ENCODE measurements at places on chromosomes 7 and 10.

DNA sequence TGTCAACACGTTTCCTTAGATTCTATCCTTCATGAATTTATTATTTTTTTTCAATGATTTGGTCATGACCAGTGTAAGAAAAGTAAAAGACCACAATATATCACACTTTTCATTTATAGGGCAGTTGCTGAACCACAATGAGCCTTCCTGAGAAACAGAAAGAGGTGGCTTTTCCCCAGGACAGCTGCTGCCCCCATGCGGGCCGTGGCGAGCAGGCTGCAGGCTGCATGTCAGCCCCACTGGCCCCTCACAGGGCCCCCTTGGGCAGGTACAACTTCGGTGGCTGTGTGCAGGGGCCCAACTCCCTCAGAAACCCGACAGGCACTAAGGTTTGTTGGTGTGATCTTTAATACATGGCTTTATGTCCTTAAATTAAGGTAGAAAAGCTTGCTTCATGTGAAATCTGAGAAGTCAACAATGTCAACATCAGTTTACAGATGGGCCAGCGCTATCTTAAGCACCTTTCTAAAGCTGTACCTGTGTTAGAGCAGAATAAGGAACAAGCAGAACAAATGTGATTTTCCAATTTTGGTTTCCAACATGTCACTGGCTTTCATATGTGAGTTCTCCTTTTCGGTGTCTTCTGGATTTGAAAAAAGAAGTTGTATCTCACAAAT lies 10.6 kb downstream of the BEND7 start:
- DNase-seq = no peak

DNA sequence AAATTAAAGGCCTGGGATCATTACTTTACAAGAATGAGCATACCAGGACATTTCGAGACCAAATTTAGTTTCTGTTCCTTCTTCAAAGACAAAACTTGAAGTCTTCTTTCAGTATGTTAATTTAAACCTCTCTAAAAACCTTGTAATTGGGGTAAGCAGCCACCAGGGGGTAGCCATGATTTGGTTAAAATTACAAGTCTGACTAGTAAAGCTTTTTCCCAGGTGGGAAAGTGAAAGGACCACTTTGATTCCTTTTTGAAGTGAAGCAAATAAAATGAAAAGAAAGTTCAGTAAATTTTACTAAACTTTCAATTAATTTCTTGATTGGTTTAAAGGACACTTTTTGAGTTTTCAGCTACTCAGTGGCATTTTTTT lies 294.3 kb downstream of the BBS9 start:
- DNase-seq = no peak

GRCh38 chr7:4725014-4725849 lies 43.1 kb downstream of the FOXK1 start:
- DNase-seq = peak; percentile 81

- DNase-seq = no peak
Measured at GRCh38 chr7:48742079-48742798, 182.1 kb upstream of the CDC14C start.

GRCh38 chr10:114749014-114749413 lies 72.6 kb upstream of the FHIP2A start:
- DNase-seq = no peak

DNA sequence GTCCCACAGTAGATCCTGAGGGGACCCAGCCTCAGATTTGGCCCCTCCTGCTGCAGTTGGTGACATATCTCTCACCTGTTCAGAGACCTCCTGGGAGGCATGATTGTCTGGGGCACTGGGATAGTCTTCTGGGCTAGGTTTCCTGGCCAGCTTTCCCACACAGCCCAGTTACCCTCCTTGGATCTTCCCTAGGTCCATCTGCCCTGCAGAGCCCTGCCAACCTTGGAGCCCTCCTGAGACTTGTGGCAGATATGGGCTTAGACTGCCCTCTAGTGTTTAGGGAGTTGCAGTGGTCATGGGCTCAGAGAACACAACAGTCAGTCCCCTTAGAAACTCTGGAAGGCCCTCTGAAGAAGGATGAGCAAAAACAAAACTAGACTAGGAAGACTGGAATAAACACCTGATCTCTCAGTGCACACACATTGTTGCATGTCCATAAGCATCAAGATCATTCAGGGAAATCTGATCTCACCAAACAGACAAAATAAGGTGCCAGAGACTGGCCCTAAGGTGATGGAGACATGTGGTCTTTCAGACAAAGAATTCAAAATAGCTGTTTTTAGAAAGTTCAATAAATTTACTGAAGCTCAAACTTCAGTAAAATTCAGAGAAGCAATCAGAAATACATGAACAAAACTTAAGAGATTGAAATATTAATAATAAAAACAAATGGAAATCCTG lies 324.6 kb downstream of the ATRNL1 start:
- DNase-seq = peak; percentile 49

DNA sequence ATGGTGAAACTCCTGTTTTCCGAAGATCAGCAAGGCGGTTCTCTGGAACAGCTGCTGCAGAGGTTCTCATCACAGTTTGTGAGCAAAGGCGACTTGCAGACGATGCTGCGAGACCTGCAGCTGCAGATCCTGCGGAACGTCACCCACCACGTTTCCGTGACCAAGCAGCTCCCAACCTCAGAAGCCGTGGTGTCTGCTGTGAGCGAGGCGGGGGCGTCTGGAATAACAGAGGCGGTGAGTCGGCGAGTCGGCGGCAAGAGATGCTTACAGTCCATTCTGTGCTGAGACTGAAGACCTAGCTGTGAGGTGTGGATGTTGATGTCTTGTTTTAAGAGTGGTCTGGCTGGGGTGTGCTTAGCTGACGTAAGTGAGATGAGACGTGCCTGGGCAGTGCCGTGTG lies 16.2 kb upstream of the GET4 start:
- DNase-seq = no peak

DNA sequence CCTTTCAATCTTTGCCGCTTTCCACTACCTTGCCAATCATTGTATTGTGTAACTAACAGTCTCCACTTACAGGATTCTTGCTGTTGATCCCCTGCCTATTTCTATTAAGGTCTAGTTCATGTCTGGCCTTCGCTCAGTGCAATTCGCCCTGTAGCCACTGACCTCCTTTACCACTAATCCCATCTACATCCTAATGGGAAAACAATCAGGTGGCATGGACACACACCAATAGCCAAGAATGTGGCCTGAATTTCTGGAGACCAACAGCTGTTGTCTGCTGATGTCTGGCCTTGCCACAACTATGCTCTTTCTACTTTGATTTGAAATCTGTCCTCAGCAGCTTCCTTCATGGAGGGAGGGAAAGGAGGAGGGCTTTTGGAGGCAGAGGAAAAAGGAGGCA lies 546.2 kb downstream of the SORCS3 start:
- DNase-seq = peak; percentile 91

- no peak for DNase-seq
Measured at GRCh38 chr7:113076703-113077102, 9.9 kb downstream of the GPR85 start.

- DNase-seq = no peak
Measured at GRCh38 chr7:22386206-22386858, 29.4 kb upstream of the RAPGEF5 start.

DNA sequence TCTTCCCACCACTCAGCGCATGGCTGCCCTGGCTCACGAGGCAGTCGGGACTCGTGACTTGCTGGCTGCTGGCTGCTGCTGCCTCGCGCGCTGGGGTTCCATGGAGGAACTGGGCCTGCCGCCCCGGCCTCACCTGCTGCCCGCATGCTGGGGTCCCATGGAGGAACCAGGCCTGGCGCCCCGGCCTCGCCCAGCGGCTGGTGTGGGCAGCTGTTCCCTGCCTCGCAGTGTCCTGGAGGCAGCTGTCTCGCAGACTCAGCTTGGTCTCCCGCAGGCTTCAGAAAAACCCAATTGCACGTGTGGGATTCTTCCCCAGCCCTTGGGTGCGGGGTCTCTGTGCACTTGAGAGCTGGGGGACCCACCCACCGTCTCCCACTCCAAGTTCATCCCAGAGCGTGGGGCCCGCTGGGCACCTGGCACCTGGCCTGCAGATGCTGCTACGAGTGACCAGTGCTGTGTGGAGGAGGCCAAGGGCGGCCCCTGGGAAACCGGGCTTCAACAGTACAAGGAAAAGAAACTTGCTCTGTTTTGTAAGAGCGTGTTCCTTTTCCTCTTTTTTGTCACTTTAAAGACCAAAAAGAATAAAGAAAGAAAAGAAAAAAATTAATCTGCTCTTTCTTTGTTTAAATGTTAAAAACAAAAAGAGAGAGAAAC lies 20.4 kb downstream of the PWWP2B start:
- no peak for DNase-seq

DNA sequence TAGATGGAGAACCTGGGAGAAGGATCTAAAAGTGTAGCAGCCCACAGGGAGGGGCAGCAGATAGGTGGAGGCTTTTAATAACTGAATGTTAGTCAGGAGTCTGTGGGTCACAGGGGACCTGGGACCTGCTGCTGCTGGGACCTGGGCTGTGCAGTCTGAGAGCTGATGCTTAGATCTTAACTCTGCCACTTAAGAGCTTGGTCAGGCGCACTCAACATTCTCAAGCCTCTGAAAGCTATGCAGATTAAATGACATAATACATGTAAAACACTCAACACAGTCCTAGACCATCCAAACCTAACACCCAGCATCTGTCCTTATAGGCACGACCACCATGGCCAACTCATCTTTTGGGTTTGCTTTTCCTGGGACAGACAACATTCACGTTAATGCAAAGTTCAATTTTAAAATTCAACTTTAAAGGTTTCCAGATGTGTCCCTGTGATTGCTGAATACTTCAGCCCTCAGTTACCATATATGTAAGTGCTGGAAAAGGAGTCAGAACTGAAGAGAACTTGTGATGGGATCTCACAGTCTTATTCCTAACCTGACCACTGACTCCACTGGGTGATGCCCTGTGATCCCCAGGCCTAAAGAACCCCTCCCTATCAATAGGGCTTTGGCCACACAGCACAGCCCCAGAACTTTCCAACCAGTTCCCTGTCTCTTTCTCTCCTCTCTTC lies 321.0 kb downstream of the PLXNA4 start:
- DNase-seq = no peak

GRCh38 chr7:36487756-36488336 lies 98.2 kb downstream of the ANLN start:
- peak; percentile 72 for DNase-seq

GRCh38 chr10:68471063-68471585 lies 649 bp downstream of the DNA2 start:
- DNase-seq = no peak

GRCh38 chr7:2477447-2478398 lies 1.5 kb upstream of the GRIFIN start:
- DNase-seq = peak; percentile 81

- DNase-seq = no peak
Measured at GRCh38 chr10:79405221-79405994, 40.0 kb downstream of the ZCCHC24 start.

DNA sequence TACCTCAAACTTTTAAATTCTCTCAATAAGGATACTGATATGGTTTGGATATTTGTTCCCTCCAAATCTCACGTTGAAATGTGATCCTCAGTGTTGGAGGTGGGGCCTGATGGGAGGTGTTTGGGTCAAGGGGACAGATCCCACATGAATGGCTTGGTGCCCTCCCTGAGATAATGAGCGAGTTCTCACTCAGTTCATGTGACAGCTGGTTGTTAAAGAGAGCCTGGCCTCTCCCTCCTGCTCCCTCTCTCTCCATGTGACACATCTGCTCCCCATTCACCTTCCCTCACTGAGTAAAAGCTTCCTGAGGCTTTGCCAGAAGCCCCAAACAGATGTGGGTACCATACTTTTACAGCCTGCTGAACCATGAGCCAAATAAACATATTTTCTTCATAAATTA lies 19.2 kb downstream of the ABCB4 start:
- DNase-seq = no peak

GRCh38 chr10:122510326-122510725 lies 49.0 kb downstream of the HTRA1 start:
- DNase-seq = no peak

DNA sequence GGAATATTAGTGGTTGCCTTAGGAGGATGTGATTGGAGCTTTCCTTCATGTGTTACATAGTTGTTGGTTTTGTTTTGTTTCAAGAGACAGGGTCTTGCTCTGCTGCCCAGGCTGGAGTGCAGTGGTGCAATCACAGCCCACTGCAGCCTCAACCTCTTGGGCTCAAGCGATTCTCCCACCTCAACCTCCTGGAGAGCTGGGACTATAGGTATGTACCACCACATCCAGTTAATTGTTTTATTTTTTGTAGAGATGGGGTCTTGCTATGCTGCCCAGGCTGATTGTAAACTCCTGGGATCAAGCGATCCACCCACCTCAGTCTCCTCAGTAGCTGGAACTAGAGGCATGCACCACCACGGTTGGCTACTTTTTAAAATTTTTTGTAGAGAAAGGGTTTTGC lies 86.1 kb downstream of the RABGEF1 start:
- no peak for DNase-seq
